ENCODE measurements at places on chromosomes 2 and 18.

DNA sequence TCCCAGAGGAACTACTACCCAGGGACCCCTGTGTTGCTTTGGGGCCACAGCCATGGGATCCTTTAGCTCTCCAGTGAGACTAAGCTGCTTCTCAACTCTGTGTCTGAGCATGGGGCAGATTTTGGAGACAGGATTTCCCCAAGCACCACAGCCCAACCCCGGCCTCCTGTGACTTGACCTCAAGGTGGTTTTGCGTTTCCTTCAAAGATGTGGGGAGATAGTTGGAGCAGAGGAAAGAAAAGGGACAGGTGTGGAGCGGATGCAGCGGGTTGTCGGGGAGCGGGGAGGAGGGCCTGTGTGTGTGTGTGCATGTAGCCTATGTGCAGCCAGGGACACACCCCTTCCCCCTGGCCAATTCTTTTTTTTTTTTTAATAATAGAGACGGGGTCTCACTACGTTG lies 10.2 kb downstream of the ARID5A start:
- H3K27me3 ChIP-seq = no peaks in the 10 kb centered on the region
- H3K36me3 ChIP-seq = no peaks in the 10 kb centered on the region
- H3K27ac ChIP-seq = no peak overlapping the region
- no peaks in the 10 kb centered on the region for H3K4me1 ChIP-seq
- H3K4me3 ChIP-seq = no peak overlapping the region
- DNase-seq = no peak

DNA sequence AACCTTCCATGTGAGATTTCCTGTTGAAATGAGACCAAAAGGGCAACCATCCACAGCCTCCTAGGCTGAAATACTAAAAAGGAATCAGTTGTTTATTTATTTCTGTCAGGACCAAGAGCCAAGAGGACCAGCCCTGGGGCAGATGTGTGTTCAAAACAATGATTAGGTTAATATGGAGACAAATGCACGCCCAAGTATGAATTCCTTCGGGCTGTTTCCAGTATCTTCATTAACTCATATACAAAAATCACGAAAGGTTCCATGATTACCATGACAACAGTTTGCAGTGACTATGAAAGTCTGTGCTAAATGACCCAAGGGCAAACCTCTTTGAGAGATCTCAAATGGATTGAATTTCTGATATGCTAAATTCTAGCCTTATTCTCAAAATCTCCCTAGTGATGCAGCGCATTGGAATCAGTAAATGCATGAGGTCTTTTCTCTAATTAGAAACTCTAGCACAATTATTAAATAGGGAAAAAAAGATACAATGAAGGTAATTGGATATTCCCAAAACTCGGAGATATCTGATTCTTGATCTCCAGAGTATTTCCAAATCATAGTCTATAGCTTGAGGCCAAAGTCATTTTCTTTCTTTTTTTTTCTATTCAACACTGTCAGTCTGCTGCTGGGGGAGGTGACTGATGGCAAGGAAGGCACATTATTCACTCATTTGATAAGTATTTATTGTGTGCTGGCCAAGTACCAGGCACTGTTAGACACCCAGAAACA lies 35.6 kb downstream of the VIT start:
- no peaks in the 10 kb centered on the region for H3K27me3 ChIP-seq
- H3K27ac ChIP-seq = no peak overlapping the region
- peaks cover 4% of the 10 kb centered on the region for H3K4me1 ChIP-seq
- no peak for DNase-seq
- no peaks in the 10 kb centered on the region for H3K36me3 ChIP-seq
- no peak overlapping the region for H3K4me3 ChIP-seq

DNA sequence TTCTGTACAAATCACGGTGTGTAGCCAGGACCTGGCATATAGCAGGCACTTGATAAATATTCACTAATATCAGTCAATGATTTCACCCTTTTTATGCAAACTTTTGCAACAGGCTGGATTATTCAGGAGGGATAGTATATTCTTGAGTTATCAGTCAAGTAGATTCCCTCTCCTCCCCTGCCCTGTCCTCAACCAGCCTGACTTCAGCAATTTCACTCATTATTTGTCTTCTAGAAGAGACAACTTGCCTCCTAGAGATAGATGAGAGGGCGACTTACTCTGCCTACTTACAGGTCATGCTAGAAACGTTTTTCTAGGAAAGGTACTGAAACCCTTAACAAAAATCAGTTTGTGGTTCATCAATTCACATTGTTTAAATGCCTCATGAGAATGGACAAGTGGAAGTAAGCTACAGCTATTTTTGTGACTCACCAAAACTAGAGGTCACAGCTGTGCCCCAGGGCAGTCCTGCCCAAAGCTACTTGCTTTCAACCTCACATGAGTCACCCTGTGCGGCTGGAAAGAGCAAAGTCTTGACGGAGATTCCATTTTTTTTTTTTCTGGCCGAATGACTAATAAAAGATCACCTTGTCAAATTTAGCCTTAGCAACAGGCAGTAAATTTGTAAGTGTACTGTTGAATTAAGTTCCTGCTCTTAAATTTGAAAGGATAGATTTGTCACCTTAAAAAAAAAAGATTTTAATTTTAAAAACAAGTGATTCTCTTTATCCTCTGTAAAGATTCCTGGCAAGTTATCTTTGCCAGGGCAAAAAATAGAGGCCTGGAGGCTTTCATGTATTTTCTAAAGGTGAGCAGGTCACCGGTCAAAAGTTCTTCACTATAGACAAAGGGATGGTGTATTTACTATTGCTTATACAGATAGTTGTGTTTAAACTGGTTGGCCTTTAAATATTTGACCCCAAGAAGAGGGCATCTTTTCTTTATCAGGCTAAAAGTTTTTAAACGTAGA lies 109.0 kb upstream of the SLC35G4 start:
- peaks cover 9% of the 10 kb centered on the region for H3K27me3 ChIP-seq
- no peak overlapping the region for H3K4me3 ChIP-seq
- no peaks in the 10 kb centered on the region for H3K4me1 ChIP-seq
- H3K36me3 ChIP-seq = no peaks in the 10 kb centered on the region
- DNase-seq = no peak
- H3K27ac ChIP-seq = no peak overlapping the region

DNA sequence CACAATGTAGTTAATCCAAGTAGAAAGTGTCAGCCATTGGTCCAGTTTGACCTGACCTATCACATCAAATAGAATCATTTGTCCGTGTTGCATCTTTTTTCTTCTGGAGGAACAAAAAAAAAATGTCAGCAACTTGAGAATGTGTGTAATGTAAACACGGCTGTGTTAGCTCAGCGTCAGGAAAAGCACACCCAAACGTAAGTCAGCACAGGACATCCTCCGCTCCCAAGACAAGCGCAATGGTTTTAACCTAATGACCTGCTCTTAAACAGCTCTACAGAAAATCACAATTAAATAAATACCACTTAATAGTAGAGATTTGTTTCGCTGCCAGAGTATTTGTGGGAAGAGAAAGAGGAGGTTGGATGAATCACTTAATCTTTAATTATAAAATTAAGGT lies 59.4 kb downstream of the OSR1 start:
- no peaks in the 10 kb centered on the region for H3K4me1 ChIP-seq
- peaks cover 3% of the 10 kb centered on the region for H3K27me3 ChIP-seq
- no peak for DNase-seq
- no peaks in the 10 kb centered on the region for H3K36me3 ChIP-seq
- no peak overlapping the region for H3K4me3 ChIP-seq
- H3K27ac ChIP-seq = no peak overlapping the region

- no peak overlapping the region for H3K27ac ChIP-seq
- no peaks in the 10 kb centered on the region for H3K36me3 ChIP-seq
Measured at GRCh38 chr2:3642521-3643215, 15.3 kb upstream of the ALLC start.

DNA sequence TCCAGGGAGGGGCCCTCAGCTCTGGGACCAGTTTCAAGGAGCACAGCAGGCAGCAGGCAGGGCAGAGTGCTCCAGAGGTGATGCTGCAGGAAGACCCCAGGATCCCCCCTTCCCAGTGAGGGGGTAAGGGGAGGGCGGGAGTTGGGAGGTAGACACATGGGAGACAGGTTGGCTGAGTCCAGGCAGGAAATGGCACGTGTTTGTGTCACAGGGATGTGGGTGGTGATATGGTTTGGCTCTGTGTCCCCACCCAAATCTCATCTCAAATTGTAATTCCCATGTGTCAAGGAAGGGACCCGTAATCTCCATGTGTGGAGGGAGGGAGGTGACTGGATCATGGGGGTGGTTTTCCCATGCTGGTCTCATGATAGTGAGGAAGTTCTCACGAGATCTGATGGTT lies 25.2 kb upstream of the OTOS start:
- no peak overlapping the region for H3K4me3 ChIP-seq
- no peaks in the 10 kb centered on the region for H3K36me3 ChIP-seq
- H3K4me1 ChIP-seq = no peaks in the 10 kb centered on the region
- peaks cover 16% of the 10 kb centered on the region for H3K27me3 ChIP-seq
- no peak for DNase-seq

- no peaks in the 10 kb centered on the region for H3K36me3 ChIP-seq
- H3K4me1 ChIP-seq = peaks cover 3% of the 10 kb centered on the region
- no peak overlapping the region for H3K27ac ChIP-seq
- H3K27me3 ChIP-seq = peaks cover 80% of the 10 kb centered on the region
Measured at GRCh38 chr2:238846378-238846627, 1.6 kb upstream of the TWIST2 start.

DNA sequence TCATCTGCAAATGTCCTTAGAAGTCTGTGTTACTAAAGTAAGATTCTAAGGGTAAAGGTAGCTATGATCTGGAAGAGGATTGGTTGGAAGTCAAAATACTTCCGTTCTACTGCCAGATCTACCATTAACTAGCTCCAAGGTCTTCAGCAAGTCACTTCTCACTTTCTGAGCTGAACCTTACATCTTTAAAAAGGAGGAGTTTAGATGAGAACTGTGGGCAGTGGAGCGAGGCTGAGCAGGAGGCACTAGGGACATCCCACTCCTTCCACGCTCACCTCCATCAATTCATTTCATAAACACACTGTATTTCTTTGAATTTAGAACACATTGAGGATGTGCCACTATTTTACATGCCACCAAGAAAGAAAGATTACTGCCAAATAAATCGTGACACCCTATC lies 143.0 kb downstream of the ABCA12 start:
- H3K27ac ChIP-seq = no peak overlapping the region
- no peaks in the 10 kb centered on the region for H3K36me3 ChIP-seq
- DNase-seq = no peak
- H3K4me3 ChIP-seq = no peak overlapping the region

Data from A673 (cell line).